Kidney capillary endothelial cell (primary cell): ENCODE measurements at places on chromosomes 13 and 19.

GRCh38 chr13:106376401-106377112 is 158.9 kb downstream of the EFNB2 start:
- DNase-seq: peak; percentile 87

- DNase-seq: no peak
Measured at GRCh38 chr13:103772576-103772975, 706.4 kb upstream of the SLC10A2 start.

- DNase-seq: no peak
Measured at GRCh38 chr19:7654401-7654800, 14.4 kb upstream of the RETN start.

GRCh38 chr19:14116918-14117578 is 514 bp downstream of the PRKACA start:
- no peak for DNase-seq

DNA sequence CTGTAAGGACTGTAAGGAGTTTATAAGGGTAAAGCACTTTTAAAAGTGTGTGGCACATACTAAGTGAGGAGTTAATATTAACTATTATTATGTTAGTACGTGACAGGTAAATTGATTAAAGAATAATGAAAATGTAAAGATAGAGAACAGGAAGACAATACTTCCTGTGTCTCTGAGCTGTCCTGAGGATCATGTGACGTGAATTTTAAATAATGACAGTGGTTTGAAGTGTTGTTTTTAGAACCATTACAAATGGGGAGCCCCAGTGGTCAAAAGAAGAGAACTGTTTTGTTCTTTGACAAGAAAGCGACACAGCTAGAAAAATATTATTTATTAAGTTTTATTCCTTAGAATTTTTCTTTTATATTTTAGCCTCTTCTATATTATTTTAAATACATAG is 241.2 kb upstream of the STARD13 start:
- no peak for DNase-seq

DNA sequence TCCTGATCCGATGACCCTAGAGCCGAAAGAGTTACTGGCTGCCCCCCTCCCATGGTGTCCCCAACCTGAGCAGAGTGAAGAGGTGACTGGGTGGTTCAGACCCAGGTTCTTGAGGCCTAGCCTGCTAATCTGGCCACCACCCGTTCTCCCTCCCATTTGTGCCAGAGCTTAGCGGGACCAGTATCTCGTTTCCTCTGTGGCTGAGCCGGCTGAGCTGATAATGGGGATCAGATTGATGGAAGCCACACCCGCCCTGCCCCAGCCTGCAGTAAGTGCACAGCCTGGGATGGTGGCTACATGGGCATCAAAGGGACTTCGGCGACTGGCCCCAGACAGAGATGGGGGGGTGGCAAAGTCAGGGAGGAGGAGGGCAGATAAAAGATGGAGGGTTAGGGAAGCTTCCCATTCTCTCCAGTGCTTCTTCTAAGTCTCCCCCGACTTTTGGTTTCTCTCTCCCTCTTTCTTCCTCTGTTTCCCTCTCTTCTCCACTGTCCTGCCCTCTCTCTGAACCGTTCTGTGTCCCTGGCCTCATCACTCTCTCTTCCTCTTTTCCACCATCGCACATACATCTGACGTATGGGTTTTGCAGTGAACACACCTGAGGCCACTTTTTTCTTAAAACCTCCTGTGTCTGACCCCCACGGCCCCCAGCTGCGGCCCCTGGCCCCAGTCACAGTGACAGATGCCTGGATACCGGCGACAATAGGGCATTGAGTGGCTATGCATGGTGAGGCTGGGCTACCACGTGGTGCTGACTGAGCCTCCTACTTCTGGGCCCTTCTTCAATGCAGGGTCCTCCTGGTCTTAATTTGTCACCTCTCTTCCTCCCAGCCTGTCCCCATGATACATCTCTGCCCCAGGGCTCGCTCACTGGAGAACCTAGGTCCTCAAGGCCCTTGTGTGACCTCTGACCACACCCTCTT is 2.4 kb downstream of the ELAVL3 start:
- DNase-seq: no peak

GRCh38 chr13:83677985-83678384 is 204.3 kb downstream of the SLITRK1 start:
- DNase-seq: no peak

GRCh38 chr13:114054830-114055439 is 77.5 kb downstream of the RASA3 start:
- no peak for DNase-seq

DNA sequence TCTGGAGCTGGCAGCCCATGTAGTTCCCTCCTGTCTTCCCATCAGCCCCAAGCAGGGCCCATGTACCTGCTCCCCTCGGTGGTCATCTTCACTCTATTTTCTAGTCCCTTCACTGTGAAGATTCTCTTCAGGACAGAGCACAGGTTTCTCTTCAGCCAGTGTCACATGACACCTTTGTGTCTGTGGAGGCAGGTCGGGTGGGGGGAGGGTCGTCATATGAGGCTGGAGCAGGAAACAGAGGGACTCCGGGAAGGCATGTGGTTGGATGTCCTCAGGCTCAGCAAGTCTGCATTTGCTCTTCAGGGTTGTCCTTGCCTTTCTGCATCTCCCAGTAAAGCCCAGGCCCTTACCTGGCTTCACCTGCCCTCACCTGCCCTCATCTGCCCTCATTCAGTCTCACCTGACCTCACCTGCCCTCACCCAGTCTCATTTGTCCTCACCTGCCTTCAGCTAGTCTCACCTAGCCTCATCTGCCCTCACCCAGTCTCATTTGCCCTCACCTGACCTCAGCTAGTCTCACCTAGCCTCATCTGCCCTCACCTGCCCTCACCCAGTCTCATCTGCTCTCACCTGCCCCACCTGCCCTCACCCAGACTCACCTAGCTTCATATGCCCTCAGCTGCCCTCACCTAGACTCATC is 120.3 kb downstream of the ZDHHC20 start:
- DNase-seq: no peak

- no peak for DNase-seq
Measured at GRCh38 chr19:52099497-52100138, 4.1 kb upstream of the ZNF841 start.

GRCh38 chr19:46515879-46516350 is 20.2 kb upstream of the PNMA8B start:
- peak; percentile 40 for DNase-seq

- no peak for DNase-seq
Measured at GRCh38 chr19:887072-887471, 5.9 kb downstream of the MED16 start.
